ENCODE measurements at places on chromosomes 7 and 10.

DNA sequence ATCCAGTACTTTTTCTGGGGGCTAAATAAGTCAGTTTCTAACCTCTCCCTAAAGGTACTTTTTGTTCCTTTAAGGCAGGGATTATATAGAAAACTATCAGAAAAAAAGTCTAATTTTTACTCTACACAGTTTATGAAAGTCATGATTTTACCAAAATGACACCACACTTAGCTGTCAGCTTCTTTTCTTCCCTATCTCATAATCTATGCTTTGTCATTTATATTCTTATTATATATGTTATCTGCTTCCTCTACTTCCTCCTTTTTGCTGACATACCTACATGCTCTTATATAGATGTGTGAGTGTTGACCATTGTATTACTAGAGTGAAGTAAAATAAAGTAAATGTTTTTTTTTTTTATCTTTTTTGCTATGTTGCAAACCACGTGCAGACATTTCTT is 203.9 kb upstream of the CHRM2 start:
- DNase-seq = no peak

- DNase-seq = peak; percentile 12
Measured at GRCh38 chr10:80664071-80664680, 126.5 kb downstream of the SH2D4B start.

- DNase-seq = peak; percentile 36
Measured at GRCh38 chr10:123301077-123301857, 147.1 kb downstream of the BUB3 start.

- no peak for DNase-seq
Measured at GRCh38 chr10:3167611-3168330, 4.8 kb downstream of the PITRM1 start.

GRCh38 chr7:57178768-57179139 is 46.5 kb upstream of the ZNF479 start:
- no peak for DNase-seq

DNA sequence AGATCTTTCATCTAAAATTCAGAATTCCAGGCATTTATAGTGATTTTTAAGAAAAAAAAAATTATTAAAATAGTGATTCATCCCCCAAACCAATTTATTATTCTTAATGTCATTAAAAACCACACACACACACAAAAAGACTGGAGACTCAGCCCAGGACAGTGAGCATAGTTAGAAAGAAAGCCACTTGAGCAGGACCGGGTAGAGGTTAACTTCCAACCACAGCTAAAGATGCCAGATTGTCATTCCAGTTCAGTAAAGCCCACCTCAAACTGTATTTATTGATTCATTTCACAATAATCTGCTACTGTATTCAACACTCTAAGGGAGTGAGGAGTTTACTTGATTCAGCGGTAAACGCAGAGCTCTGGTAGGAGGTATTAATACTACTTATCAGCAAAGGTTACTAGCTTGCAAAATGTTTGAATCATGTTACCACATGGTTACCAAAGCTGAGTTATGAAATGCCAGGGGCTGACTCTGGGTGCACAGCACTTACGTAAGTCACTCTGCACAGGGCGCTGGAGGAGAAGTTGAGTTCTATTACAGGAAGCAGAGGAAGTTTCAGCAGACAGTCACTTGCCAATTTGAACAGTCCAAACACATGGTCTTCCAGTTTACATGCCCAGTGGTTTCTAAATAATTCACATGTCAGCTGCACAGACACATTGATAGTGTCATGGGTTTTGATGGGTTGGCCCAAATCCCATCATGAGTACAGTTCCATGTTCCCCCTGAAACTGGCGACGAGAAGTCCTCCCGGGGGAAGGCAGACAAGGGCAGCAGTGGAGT is 64.6 kb downstream of the KLF6 start:
- no peak for DNase-seq

GRCh38 chr10:3978761-3979160 is 193.8 kb upstream of the KLF6 start:
- DNase-seq = no peak

DNA sequence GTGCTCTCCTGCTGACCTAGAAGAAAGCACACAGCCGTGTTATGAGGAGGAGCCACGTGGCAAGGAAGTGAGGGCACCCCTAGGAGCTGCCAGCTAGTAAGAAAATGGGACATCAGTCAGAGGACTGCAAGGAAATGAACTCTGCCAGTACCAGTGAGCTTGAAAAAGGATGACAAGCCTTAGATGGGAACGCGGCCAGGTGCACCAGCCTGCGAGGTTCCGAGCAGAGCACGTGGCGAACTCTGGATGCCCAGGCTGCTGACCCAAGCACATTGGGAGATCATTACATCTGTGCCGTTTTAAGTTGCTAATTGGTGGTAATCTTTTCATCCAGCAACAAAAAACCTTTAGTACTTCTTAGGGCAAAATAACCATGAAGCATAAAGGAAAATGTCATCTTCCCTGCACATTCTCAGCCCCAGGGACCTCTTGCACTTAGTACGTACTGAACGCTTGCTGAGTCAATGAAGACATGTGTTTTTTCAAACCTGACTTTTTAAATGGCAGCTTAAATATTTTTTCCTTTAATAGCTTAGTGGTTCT is 69.4 kb downstream of the AMZ1 start:
- DNase-seq = no peak

DNA sequence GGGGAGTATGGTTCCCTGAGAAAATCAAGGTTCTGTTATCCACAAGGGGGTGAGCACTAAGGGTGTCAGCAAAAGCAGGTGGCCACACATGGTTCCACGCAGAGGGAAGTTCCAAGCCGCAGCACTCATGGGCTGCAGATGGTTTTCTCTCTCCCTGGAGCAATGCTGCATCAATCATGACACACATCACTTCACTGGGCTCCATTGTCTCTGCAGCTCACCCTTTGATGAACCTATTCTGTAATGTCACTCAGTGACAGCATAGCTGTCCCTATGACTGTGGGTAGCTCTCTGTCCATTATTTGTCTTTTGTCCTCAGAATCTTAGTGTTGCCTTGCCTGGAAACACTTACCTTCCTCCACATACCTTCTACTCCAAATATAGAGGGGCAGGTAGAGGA is 34.8 kb downstream of the LRRC18 start:
- DNase-seq = no peak

DNA sequence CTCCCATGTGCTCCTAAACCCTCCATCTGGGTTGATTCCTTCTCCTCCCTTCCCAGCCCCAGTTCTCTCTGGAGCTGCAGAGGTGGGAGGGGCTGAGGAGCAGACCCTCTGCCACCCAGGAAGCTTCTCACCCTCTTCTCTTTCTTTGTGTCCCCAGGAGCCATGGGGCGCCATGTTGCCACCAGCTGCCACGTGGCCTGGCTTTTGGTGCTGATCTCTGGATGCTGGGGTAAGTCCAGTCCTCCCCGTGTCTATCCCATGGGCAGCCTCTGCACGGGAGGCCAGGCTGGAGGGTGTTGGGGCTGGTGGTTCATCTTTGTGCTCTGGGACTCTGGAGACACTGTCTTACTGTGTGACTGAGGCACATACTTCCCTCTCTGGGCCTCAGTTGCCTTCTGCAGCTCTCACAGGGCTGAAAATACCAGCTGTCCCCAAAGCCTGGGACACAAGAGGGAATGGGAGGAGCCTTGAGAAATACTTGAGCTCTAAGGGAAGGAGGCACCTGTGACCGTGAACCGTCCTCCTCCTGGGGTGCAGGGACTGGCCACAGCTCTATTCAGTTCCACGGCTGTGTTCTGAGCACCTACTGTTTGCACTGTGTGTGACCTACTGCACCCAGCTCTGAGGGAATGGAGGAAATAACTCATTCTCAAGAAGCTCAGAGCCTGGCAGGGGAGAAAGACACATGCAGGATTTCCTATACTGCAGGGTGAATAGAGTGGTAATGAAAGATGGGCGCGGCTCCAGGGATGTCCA is 43.1 kb downstream of the CDH23 start:
- DNase-seq = no peak

GRCh38 chr10:97580421-97581367 is 3.5 kb upstream of the HOGA1 start:
- no peak for DNase-seq

DNA sequence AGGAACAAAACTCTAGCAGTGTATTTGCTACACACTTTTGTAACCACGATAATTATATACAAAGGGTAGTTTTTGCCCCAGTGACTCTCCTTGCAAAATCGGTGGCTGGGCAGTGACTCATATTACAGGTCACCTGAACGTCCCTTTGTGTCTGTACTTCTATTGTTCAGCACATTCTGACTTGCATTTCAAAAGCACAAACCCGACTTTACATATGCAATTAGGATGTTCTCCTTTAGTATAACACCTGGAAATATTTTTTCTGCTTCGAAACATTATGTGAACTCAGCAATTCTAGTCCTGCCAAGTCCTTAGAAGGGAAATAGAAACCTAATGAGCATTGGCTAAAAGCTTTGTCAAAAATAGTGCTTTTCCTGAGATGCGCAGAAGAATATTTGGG is 6.0 kb downstream of the PRR15 start:
- DNase-seq = peak; percentile 69

DNA sequence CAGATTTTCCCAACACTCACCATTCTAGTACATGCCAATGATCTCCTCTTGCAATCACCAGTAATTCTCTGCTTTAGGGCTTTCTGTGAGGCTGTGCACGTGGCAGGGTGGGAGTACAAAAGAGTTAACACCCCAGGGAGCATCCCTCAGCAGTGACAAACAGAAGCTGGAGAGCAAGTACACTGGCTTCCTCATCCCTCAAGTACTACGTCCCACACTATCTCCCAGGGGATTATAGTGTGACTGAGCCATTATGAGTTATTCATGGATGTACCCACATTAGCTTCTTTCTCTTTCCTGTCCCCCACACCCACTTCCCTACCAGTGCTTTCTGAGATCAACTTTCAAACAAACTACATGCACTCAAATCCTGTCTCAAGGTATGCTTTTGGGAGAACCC is 1216.5 kb upstream of the AUTS2 start:
- no peak for DNase-seq

GRCh38 chr10:62744136-62744535 is 60.4 kb upstream of the ADO start:
- no peak for DNase-seq

DNA sequence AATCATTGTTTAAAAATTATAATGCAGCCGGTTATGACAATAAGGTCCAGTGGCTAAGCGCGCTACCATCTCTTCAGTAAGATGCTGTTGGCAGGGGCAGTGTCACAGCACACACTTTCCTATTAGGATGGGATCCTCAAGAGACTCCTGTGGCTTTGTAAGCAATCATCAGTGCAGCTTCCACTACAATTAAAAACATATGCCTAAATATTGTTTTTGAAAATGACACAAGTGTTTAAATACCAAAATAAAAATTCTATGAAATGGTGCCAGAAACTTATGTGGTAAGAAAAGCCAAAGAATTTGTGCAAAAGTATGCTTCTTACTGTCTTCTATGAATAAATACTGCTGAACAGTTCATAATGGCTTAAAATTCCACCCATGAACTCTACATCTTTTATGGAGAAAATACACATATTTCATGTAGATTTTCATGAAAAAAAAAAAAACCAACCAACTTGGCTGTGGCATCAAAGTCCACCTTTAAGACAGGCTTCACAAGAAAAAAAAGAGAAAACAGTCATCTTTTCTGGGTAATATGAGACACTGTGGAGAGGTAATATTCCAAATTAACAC is 132.8 kb downstream of the SEMA3C start:
- no peak for DNase-seq

- no peak for DNase-seq
Measured at GRCh38 chr7:120785095-120785494, 72.8 kb downstream of the TSPAN12 start.

- DNase-seq = no peak
Measured at GRCh38 chr7:371119-371778, 81.3 kb downstream of the FOXL3 start.

DNA sequence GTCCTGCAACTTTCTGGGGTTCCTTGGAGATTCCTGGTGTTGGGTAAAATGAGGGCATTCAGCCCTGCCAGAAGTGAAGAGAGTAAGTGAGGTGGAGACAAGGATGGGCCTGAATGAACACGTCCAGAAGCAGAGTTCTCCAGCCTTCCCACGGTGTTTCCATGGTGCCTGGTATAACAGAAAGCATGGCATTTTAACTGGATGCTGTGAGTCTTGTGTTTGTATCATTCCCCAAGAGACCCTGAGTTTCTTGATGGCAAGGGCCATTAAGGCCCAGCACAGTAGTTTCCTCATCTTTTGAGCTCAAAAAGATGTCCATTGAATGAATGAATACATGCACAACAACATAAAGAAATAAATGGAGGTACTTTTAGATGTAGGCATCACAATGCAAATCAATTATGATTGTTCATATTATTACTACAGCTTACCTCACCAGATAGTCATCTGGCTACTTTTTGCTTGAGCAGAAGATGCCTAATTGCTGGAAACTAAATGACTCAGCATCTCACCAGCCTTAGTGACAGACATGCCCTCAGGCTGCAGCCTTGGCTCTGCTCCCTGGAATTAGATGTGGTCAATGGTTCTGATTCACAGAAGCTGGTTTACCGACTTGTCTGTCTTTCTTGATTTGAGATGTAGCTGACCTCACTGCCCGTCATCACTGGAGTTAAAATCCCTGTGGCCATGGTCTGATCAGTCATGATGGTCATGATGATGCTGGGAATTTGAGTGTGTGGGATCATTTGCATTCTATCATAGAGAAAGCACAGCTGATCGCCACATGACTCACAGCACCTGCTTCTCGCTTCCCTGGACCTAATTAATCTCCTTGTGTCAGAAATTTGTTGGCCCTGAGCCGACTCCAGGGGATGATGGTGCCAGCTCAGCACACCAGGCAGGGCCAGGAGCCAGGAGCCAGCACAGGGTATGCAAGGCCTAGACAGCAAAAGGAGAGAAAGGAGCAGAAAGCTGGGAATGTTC is 83.9 kb downstream of the CXCL12 start:
- no peak for DNase-seq

- DNase-seq = no peak
Measured at GRCh38 chr10:131819241-131820072, 81.4 kb upstream of the PPP2R2D start.

DNA sequence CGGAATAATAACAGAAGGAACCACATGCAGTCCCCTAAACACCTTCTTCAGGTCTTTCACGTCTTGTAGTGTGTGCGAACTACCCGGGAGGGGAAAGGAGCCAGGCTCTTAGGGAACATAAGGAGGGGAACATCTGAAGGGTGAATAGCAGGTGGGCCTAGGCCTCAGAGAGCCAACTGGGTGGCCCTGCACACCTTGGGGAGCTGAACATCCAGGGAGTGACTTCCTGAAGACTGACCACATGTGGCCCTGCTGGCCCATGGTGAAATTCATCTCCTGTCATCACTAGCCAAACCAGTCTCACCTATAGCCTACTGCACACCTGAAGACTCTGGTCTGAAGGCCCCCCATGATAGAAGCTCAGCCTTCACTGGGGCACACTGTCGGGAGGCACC is 5.6 kb downstream of the CALML3 start:
- DNase-seq = no peak

GRCh38 chr7:51019191-51019844 is 236.6 kb upstream of the GRB10 start:
- DNase-seq = no peak

DNA sequence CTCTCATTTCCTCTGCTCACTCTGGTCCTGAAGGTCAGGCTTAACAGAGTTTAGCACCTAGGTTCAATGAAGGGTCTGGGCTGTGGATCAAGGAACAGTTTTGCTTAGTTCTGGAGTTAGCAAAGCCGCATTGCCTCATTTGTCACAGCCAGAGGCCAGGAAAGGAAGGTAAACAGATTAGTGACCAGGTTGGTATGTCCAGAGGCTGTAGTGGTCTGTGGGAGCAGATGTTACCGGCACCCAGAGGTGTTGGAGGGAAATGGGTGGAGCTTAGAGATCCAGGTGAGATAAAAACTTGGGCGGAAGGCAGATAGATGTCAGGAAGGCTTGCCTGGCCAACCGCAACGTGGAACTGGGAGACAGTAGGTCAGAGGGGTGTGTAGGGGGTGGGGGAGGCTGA is 36.6 kb upstream of the ZMIZ2 start:
- no peak for DNase-seq

- no peak for DNase-seq
Measured at GRCh38 chr10:78768041-78768835, 300.5 kb upstream of the ZMIZ1 start.

Measured in NCI-H526 treated with DMSO at 0.1 percent for 48 hours (cell line).